ENCODE measurements at places on chromosomes 16 and 17.

- no peak for DNase-seq
These were observed 64.6 kb downstream of the WWOX start for GRCh38 chr16:78163772-78164670.

GRCh38 chr17:55081559-55081958 lies 113.0 kb downstream of the STXBP4 start:
- no peak for DNase-seq

DNA sequence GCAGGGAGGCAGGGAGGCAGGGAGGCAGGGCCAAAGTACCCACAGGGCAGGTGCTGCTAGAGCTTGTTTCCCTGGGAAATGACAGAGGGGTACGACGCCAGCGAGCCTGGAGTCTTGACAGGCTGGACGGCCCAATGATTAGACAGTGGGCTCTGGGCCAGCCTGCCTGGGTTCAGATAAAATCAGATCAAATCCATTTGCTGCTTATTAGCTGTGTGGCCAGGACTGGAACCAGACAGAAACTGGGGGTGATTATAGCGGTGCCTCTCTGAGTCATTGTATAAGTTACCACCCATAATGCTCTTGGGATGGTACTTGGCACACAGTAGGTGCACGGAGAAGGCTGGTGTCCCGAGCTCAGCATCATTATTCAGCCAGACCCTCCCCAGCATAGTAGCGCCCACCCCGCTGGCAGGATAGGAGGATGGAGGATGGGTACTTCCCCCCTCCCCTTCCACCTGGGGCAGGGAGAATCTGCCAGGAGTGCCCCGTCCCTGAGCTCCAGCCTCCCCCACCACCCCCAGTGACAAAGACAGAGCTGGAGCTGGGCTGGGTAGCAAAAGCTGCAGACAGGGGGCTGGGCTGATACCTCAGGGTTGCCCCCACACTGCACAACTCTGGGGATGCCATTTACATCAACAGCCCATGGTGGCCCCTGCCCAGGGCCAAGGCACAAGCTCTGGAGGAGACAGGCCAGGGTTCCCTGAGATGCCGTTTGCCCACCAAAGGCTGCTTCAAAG lies 77.6 kb upstream of the TNRC6C start:
- no peak for DNase-seq

DNA sequence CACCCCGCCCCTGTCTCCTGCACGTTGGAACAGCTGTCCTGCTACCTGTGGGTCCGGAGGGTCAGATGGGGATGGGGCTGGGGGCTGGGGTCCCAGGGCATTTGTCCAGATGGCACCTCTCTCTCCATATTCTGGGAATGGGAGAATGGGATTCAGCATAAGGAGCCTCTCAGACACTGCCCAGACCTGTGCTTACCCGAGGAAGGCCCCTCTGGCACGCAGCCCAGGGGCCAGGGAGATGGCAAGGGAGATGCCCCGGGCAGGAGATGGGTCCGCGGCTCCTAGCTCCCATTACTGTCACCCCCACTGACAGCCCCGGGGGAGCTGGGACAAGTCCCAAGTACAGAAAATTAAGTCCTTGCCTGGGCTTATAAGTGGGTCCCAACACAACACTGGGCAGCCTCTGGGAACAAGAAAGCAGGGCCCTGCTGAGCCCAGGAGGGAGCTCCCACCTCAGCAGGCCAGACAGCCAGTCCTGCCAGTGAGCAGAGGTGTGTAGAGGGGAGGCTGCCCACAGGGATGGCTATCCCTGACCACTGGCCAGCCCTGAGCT lies 1.8 kb downstream of the VASN start:
- DNase-seq, result no peak

DNA sequence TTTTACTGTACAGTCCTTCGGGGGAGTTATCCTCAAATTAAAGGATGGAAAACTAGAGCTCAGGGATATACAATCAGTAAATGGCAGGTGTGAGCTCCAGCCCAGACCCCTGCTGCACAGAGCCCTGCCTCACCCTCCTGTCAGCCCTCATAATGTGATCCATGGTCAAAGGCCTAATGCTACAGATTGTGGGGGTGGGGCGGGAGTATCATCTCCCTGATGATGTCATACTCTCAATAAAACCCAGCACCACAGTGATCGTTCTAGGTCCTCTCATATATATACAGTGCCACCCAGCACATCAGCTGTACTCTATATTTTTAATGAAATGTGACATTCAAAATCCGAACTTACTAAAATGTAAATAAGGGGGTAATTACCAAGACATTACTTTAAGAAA lies 61.5 kb downstream of the SLC39A11 start:
- no peak for DNase-seq

DNA sequence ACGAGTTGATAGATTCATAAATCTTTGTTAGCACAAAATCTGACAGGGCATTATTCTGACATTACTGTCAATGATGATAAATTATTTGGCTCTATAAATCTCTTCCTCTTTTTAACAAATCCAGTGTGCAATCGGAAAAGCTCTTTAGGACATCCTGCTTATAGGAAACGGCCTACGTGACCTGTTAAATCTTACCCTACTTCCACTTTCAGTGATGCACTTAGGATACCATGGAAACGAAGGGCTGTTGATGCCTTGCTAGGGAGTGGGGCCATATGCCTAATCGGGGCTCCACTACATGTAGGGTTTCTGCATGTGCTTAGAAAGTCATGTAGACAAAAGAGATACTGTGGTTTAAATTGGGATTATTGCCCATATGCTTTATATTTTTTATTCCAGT lies 27.2 kb downstream of the ZNF594 start:
- no peak for DNase-seq

GRCh38 chr17:17564896-17565295 lies 26.6 kb downstream of the PEMT start:
- no peak for DNase-seq
